ENCODE measurements at places on chromosomes 11 and 22. TPM values are rescaled to one million over a fixed set of nuclear protein-coding genes. Genes with fewer than 3 reads are reported as not detected.

DNA sequence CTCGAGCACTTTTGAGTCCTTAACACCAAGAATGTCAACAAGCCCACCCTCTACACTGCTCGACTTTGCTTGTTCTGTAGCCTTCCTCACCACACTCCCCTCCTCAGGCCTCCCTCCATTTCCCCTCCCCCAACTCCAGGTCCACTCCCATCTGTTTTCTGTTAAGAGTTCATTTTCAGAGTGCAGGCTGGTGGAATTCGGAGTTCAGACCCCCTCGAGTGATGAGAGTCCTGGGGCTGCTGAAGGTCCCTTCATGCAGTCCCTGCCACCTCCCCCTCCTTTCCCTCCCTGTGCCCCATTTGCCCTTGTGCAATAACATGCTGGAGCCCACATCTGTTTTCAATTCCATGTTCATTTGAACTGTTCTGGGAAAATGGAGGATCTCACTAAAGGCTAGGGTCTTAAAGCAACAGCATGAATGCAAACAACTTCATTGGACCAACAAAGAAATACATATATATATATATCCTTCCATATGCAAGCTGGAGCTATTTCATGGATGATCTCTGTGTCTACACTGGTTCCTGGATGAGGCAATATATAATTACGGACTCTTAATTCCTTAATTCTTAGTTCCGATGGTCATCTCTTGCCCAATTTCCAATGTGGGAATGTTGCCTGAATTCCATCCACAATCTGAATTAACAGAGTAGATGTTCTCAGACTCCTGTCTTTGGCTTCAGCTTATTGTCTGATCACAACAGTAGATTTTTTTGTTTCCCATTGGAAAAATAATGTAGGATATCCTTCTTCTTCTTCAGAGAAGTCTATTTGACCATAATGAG is 340.4 kb downstream of the ETS1 start:
- H3K4me3 ChIP-seq = no peak overlapping the region
- H3K36me3 ChIP-seq = no peaks in the 10 kb centered on the region
- DNase-seq = no peak
- no peaks in the 10 kb centered on the region for H3K4me1 ChIP-seq

- H3K27ac ChIP-seq = no peak overlapping the region
- H3K4me3 ChIP-seq = no peak overlapping the region
- no peaks in the 10 kb centered on the region for H3K4me1 ChIP-seq
- DNase-seq = no peak
- H3K27me3 ChIP-seq = peaks cover under 1% of the 10 kb centered on the region
These were observed 497.5 kb downstream of the SOX6 start for GRCh38 chr11:15858881-15859280.

SLC35F2 gene
- total RNA-seq = 52.5 TPM

ANO5 gene
- 2.5 TPM for total RNA-seq

NTM gene
- total RNA-seq = 108 TPM
